Peyer's patch (tissue), 4 donors: ENCODE measurements at places on chromosomes 4 and X. TPM values are rescaled to one million over a fixed set of nuclear protein-coding genes. Genes with fewer than 3 reads are reported as not detected.

GRCh38 chr4:184451726-184452125 is 22.6 kb downstream of the IRF2 start:
- DNase-seq = no peak
- H3K27me3 ChIP-seq = no peaks in the 10 kb centered on the region
- no peak overlapping the region for H3K4me3 ChIP-seq

DNA sequence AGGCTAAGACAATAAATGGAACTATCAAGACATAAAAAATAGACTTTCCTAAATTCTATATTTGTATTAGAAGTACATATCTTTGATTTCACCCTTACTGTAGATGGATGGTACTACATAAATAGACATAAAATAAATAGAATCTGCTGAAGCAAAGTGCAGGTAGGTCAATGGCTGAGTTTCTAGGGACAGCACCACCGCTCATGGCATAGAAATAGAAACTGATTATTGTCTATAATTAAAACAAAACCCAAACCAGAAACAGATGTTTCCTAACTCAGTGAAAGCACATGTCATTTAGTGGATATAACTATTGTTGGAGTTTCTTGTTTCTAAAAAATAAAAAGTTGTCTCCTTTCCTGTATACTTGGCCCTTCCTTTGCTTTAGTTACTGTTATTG is 387.3 kb upstream of the ADGRL3 start:
- H3K27ac ChIP-seq = no peak overlapping the region
- DNase-seq = no peak
- no peaks in the 10 kb centered on the region for H3K36me3 ChIP-seq
- no peaks in the 10 kb centered on the region for H3K27me3 ChIP-seq

Gene N4BP2
- total RNA-seq = 10.2 TPM

DNA sequence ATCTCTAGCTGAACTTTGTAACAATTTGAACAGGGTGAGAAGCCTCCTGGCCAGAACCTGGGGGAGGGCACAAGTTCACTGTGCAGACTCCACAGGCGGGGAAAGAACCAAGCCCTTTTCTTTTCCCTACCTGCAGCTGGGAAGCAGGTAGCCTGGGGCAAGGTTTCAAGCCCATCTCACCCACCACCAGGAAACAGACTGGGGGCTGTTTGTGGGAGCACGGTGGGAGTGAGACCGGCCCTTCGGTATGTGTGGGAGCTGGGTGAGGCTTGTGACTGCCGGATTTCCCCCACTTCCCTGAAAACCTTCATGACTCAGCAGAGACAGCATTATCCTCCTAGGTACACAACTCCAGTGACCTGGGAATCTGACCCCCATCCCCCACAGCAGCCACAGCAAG is 211.7 kb downstream of the ZNF674 start:
- H3K36me3 ChIP-seq = no peaks in the 10 kb centered on the region
- DNase-seq = no peak
- no peak overlapping the region for H3K4me3 ChIP-seq
- no peak overlapping the region for H3K27ac ChIP-seq

Gene PABPC1L2A
- not detected for total RNA-seq

Gene GPR173
- total RNA-seq = not detected

Gene NUP62CL
- total RNA-seq = 1.2 TPM

Gene SYNPO2
- total RNA-seq = 32.0 TPM

Gene SORBS2
- 15.8 TPM for total RNA-seq

Gene KANTR
- total RNA-seq = 8.6 TPM

- no peak overlapping the region for H3K4me3 ChIP-seq
- no peak overlapping the region for H3K27ac ChIP-seq
- DNase-seq = no peak
- no peaks in the 10 kb centered on the region for H3K36me3 ChIP-seq
- H3K4me1 ChIP-seq = no peaks in the 10 kb centered on the region
- H3K27me3 ChIP-seq = no peaks in the 10 kb centered on the region
These were observed 330.4 kb upstream of the SFRP2 start for GRCh38 chr4:154119317-154119716.

DNA sequence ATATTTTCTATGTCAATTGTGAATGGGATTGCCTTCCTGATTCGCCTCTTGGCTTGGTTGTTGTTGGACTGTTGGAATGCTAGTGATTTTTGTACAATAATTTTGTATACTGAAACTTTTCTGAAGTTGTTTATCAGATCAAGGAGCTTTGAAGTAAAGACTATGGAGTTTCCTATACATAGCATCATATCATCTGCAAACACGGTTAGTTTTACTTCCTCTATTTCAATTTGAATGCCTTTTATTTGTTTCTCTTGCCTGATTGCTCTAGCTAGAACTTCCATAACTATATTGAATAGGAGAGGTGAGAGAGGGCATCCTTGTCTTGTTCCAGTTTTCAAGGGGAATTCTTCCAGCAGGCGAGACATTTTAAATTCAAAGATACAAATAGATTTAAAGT is 226.5 kb downstream of the FBXO8 start:
- no peak overlapping the region for H3K27ac ChIP-seq
- no peaks in the 10 kb centered on the region for H3K27me3 ChIP-seq
- H3K36me3 ChIP-seq = no peaks in the 10 kb centered on the region
- no peaks in the 10 kb centered on the region for H3K4me1 ChIP-seq
- DNase-seq = no peak

DNA sequence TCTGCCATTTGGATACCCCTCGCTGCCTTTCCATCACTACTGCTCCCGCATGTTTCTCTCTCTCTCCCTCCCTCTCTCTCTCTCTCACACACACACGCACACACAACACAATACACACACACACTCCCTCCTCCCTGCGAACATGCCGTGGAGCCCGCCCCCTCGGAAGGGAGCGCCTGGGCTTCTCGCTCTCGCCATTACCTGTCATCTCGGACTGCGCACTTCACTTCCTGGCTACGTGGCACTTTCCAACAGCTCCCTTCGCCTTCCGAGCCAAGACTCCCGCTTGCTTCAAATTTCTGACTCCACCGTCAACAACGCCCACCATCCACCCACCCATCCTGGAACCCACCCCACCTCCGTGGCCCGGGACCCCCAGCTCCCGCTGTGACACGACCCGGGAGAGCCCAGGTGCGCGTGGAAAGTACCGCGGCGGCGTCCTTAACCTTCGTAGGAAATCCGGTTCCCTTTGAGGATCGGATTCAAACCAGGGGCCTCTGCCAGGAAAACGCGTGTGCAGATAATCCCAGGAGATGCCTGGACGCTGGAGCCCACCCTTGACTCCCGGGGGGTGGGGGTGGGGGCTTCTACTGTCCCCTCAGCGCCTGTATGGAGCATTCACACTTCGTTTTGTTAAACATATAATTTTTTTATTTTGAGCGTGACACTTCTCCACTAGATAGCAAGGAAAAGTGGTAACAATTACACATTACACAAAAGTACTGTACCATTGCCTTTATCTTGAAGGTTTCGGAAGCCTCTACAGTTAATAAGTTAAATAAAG is 12.5 kb downstream of the ARX start:
- H3K4me1 ChIP-seq = no peaks in the 10 kb centered on the region
- DNase-seq = no peak
- H3K4me3 ChIP-seq = no peak overlapping the region
- H3K27me3 ChIP-seq = peaks cover 8% of the 10 kb centered on the region
- H3K36me3 ChIP-seq = no peaks in the 10 kb centered on the region

DNA sequence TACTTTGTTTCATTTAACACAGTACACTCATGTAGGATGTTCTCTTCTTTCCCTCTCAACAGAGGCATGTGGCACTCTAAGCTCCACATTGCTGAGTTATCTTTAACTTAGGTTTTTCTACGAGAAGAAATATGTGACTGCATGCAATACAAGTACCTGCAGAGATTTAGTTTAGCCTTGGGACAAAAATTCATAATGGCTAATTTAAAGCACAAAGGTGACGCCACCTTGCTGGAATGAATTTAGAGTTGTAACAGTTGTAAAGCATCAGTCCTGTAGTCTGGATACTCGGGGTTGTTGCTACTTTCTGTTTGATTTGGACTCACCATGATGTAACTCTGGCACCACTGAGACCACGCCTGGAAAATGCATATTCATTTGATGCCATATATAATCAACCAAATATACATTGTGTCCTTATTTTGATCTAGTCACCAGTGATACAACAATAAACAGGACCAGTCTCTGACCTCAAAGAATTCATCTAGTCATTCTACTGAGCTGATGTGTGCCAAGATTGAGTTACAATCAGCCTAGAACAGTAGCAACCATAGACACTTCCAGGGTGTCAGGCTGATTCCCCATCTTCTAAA is 451.0 kb upstream of the ZFP42 start:
- DNase-seq = no peak
- no peak overlapping the region for H3K27ac ChIP-seq
- no peaks in the 10 kb centered on the region for H3K27me3 ChIP-seq
- no peaks in the 10 kb centered on the region for H3K36me3 ChIP-seq

GRCh38 chrX:46263494-46263893 is 281.7 kb downstream of the ZNF674 start:
- H3K36me3 ChIP-seq = no peaks in the 10 kb centered on the region
- H3K4me1 ChIP-seq = no peaks in the 10 kb centered on the region
- H3K27me3 ChIP-seq = no peaks in the 10 kb centered on the region
- H3K4me3 ChIP-seq = no peak overlapping the region

Gene TKTL2
- not detected for total RNA-seq

DNA sequence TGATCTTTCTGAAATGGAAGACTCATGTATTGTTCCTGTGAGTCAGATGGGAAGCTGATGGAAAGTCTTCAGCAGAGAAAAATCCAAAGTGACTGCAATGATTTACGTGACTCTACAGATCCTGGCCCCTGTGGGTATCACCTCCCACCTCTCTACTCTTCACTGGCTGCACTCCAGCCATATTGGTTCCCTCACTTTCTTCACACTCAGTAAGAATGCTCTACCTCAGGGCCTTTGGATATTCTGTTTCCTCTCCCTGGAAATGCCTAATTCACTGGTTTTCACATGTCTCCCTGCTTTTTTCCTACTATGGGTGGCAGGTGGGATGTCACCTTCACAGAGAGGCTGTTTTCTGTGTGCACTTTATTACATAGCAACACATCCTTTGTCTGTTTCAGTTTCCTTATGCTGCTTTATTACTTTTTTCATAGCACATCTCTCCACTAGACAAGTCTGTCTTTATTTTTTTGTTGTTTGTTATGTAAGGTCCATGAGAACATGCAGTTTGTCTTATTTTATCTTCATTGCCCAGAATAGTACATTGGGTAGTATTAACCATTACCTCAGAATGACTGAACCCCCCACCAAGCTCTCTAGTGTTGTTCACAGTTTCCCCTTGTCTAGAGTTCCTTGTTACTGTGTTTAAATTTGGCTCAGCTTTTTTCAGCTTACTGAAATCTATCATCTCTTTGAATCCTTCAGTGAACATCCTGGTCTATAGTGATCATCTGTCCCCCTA is 57.6 kb upstream of the CLNK start:
- H3K36me3 ChIP-seq = no peaks in the 10 kb centered on the region
- H3K27me3 ChIP-seq = no peaks in the 10 kb centered on the region
- H3K4me3 ChIP-seq = no peak overlapping the region
- DNase-seq = no peak

- no peaks in the 10 kb centered on the region for H3K4me1 ChIP-seq
- no peak for DNase-seq
- no peak overlapping the region for H3K27ac ChIP-seq
- no peaks in the 10 kb centered on the region for H3K27me3 ChIP-seq
- H3K36me3 ChIP-seq = no peaks in the 10 kb centered on the region
- H3K4me3 ChIP-seq = no peak overlapping the region
These were observed 601 bp upstream of the FGFBP2 start for GRCh38 chr4:15963576-15963975.
